ENCODE measurements at places on chromosomes 16 and 17.
A peak's percentile ranks its signal among the peaks of the same experiment; 100 is the strongest.

DNA sequence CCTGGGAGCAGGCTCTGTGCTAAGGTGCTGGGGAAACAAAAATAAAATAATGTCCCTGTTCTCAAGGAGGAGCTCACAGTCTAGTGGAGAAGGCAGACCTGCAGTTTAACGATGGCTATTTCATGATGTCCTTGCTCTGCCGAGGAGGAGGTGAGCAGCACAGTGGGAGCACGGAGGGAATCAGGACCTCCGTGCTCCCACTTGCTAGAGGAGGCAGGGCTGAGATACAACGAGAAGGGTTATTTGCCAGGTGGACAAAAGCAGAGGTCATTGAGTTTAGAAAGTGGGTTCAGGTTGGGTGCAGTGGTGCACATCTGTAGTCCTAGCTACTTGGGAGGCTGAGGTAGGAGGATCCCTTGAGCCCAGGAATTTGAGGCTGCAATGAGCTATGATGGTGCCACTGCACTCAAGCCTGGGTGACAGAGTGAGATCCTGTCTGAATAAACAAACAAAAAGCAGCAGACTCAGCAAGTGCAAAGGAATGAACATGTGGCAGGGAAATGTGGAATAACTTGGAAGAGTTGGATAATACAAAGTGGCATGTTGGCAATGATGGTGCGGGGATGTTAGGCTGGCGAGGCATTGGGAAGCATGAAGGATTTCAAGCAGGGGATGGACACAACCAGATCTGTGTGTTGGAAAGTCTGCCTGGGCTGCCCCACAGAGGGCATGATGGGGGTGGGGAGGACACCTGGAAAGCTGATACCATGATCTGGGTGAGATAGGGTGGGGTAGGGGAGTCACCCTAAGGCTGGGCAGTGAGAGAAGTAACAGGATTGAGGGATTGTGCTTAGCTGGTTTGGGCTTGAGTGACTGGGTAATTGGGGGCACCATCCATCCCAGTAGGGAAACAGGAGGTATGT is 12.8 kb upstream of the TNS4 start:
- DNase-seq, result no peak

GRCh38 chr16:23847948-23848347 is 12.2 kb downstream of the PRKCB start:
- DNase-seq, result no peak

DNA sequence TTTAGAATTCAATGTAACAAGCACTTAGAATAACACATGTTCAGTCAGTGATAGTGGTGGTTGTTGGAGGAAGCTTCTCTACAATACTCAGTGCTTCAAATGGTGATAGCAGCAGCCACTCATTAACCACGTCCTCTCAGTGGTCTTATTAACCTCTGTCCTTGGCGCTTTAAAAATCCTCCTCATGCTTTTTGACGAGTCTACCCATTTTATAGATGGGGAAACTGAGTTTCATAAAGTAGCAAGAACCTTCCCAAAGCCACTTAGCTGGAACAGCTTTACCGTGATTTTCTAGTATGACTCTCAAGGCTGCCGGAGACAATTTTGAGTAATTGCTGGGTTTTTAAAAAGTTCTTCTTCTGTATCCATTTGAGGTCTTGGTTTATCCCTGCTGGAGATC is 47.4 kb downstream of the PLCG2 start:
- no peak for DNase-seq

- DNase-seq, result no peak
These were observed 5.4 kb downstream of the GINS2 start for GRCh38 chr16:85683363-85683762.

DNA sequence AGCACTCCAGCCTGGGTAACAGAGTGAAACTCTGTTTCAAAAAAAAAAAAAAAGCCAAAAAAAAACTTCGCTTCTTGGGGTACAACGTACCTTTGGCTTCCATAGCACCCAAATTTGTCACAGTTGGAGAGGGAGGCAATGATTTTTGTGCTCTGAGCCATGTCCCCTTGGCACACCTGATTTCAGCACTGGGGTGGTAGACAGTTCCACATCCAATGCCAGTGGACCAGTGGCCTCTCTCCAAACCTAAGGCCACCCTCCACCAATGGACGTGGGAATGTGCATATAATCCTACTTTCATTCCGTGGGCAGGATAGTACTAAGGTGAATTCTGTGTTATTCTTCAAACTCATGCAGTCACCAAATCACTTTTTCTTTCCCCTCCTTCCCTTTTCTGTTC is 47.5 kb downstream of the SALL1 start:
- no peak for DNase-seq

DNA sequence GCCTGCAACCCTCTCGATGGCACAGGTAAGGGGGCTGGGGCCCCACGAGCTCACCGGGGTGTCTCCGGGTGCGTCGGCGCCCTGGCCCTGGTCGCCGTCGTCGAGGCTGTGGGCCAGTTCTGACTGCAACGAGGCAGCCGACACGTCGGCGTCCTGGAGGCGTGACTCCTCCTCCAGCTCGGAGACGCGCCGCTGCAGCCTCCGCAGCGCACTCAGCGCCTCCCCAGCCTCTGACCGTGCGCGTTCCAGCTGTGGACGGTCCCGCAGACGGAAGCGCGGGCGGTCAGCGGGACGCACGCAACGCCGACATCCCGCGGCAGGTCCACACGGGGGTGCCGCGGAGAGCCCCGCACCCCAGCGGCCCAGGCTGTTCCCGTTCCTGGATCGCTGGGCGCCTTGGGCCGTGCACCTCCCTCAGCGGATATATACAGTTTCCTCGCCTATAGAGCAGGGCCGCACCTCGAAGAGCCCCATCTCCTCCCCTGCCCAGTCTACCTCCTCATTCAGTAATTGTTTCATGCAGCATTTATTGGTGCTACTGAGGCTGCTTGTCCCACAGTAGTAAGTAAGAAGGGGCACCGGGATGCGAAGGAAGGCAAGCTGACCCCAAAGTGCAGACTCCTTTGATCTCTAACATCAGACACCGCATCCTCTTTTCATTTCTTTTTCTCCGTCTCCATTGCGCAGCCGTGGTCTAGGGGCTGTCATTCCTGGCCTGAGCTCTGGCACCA is 5.8 kb downstream of the THOC6 start:
- DNase-seq, result no peak

DNA sequence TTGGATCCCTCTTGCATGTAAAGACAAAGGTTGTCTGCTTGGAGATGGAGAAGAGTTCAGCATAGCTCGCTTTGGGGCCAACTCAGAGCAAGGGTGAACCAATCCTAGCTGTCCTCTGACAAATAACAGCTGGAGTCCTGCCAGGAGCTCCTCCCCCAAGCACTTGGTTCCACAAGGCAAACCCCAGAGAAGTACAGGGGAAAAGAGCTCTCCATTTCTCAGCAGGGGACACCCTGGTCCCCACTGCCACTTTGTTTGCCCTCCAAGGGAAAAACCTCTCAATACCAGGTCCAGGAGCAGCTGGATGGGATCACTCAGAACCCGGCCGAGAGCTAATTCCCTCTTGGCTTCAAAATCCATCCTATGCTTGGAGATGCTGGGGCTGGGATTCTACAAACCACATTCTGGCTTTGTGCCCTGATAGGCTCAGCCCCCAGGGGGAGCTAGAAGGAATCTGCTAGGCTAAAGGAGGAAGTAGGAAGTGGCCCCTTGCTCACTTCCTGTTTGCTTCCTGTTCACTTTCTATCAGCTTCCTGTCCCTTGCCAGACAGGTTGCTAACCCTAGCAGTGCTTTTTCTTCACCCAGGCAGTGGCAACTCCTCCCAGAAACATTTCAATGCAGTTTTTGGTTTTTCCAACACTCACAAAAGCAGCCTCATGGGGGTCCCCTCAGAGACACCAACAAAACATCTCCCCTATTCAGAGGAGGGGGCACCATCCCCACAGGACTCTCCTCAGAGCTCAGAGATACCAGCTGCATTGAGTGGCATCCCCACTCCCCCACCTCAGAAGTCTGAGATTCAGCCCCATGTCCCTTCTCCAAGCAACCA is 30.7 kb downstream of the CDRT4 start:
- no peak for DNase-seq

GRCh38 chr16:88466175-88466862 is 13.2 kb downstream of the ZFPM1 start:
- DNase-seq, result no peak

DNA sequence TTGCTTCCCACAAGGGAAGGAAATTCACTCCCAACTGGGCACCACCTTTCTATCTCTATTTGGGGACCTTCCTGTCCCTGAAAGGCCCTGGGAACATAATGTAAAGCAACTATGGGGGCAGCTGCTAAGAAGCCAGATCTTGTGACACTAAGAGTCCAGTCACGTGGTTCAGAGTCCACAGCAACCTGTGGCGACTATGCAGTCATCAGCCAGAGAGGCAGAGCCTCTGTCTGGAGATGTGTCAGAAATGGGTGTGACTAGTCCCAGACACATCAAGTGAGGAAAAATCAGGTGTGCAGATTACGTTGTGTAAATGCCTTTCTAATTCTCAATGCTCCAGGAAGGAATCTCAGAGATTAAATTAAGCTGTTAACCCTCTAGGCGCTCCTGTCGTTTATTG is 26.6 kb upstream of the SKAP1 start:
- no peak for DNase-seq

GRCh38 chr17:62791235-62791734 is 16.8 kb downstream of the MARCHF10 start:
- no peak for DNase-seq

DNA sequence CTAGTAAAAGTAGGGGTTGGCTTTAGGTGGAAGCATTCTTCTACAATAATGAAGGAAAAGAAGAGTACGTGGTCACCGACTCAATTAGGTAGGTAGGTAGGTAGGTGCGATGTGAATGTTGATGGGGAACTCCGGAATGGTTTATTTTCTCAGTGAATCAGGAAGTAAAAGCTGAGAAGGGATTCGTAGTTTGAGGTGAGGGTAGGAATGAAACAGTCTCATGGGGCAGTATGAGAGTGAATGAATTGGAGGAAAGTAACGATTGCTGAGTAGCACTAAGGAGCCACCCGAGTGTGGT is 13.9 kb downstream of the PER1 start:
- no peak for DNase-seq

- DNase-seq, result no peak
These were observed 38.1 kb downstream of the ZDHHC7 start for GRCh38 chr16:84973236-84973635.

DNA sequence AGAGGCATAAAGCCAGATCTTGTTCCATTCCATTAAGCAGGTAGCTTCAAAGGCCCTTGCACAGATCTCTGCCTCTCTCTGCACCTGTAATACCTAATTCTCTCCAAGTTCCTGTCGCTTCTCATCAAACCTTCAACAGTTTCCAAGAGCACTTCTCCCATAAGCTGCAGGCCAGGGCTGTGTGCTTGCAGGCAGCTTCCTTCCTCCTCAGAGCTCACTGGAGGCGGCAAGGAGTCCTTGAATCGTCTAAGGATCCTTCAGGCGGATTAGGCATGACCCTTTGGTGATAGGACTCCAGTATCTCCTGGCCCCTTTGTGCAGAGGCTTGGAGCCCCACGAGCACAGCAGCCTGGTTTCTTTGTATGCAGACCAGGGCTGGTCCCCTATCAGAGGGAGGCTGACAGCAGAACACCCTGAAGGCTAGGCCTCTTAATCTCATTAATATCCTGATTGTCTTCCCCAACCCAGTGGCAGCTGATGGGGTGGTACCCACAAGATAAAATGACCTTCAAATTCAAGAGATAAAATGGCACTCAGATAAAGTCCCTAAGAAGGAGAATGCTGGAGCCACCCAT is 19.8 kb downstream of the HNF1B start:
- no peak for DNase-seq

- DNase-seq, result no peak
These were observed 10.3 kb upstream of the SLC52A1 start for GRCh38 chr17:5045496-5045895.

DNA sequence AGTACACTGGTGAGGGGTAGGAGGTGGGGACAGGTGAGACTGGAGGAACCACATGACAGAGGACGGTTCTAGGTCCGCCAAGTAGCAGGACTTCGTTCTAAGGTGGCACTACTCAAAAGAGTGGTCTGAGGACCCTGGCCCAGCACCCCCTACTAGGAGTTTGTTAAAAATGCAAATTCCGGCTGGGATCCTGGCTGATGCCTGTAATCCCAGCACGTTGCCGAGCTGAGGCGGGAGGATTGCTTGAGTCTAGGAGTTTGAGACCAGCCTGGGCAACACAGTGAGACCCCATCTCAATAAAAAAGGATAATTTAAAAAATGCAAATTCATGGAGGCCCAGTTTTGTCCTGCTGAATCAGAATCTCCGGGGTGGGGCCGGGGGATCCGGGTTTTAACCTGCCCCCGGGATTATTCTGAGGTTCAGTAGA is 59.1 kb downstream of the WSB1 start:
- DNase-seq, result no peak

DNA sequence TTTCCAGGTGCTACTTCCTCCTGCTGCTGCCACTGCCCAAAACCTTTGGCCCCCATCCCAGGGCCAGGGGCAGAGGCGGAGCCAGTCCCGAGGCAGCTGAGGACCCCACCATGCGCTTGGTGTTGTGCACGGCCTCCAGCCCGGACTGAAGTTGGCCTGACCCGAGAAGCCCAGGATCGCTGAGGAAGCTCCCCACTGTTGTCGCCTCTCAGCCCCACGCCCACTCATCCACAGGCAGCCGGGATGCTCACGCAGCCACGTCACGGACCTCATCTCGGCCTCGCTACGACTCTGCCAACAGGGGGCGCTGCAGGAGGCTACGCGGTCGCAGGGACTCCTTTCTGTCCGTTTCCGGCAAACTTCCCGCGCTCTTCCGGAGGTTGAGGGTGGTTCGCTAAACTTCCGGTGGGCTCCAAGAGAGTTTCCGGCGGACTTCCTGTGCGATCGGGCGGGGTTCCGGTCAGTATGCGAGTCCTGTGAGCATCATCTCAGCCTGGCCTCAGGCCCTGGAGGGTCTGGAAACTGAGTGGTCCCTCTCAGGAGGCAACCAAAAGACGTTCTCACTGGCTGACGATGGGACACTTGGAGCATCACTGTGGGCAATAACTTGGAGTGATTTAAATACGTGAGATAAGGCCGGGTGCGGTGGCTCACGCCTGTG is 12.4 kb downstream of the ZG16B start:
- DNase-seq, result peak; percentile 32

GRCh38 chr17:48642843-48643696 is 16.9 kb upstream of the HOXB9 start:
- no peak for DNase-seq

DNA sequence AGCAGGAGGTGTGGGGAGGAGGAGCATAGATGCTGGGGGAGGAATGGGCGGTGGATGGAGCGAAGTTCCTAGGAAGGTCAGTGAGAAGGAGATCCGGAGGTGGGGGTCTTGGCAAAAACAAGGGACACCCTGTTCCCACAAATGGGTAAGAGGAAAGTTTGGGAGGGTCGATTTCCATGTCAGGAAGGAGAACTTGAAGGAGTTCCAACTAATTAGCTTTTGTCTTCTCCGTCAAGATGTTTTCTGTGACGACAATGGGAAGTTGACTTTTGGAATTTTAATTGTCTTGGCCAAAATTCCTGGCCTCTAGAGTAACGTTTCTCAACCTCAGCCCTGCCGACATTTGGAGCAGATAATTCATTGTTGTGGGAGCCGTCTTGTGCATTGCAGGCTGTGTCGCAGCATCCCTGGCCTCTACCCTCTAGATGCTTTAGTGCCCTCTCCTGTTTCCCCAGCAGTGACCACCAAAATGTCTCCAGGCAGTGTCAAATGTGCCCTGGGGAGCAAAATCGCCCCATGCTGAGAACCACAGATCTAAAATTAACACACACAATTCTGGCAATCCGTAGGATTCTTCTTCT is 97.1 kb downstream of the PITPNC1 start:
- no peak for DNase-seq

Data from neural crest cell (in vitro differentiated cells).